ENCODE measurements at places on chromosomes 5 and 9.

DNA sequence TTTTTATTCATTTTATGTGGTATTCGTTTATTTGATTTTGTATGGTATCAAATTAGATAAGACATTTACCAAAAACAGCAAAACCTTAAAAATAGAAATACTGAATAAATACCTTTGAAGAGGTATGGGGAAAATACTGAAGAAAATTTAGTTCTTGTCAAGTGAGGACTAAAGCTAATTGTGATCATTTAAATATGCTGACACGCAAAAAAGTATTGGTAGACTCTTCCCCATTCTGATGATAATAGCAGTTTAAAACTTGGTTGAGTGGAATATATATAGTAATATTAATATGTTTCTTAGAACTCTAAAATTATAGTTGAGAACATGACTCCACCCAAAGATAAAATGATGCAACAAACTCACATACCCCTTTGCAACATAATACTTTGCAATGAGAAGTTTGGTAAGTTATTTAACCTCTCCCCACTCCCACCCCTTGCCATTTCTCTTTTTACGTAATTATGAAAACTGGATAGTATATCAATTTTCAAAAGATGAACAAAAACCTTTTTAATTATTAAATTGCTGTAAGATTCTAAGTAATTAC lies 30.1 kb upstream of the SNX24 start:
- no peak for DNase-seq

DNA sequence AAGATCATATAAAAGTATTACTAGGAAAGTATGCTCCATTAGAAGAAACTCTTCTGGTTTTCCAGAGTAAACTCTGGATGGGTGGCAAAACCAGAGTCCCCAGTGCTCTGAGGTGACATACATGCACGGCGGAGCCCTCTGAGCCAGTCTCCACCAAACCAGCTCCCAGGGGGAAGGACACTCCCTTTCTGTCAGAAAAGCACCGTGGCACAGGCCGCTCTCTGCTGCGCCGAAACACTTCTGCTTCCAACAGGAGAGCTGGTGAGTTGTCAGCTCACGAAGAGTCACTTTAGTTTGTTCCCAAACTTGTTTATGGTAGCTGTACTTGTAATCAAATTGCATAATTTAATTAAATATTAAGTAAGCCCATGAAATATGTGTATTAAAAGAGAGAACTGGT lies 184.6 kb downstream of the CDK5RAP2 start:
- no peak for DNase-seq

DNA sequence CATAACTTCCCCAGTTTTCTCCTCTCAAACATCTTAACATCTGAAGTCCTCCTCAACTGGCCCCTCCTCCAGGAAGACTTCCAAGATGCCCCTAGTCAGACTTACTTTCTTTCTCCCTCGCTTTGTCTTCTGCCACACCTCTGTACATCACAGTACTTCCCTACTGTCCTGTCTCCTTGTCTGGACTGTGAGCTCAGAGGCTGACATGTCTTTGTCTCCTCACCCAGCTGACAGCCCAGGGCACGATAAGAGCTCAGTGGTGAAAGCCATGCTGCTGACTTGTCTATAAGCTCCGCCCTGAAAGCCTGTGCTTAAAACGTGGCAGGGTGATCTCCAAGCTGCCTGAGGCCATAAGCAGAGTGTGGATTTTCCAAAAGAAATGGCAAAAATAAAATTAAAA lies 33.0 kb upstream of the SLC25A51 start:
- DNase-seq, result no peak

- DNase-seq, result no peak
These were observed 12.3 kb downstream of the F2RL1 start for GRCh38 chr5:76831110-76831452.

GRCh38 chr5:2851895-2852294 lies 100.4 kb upstream of the IRX2 start:
- no peak for DNase-seq

- DNase-seq, result no peak
These were observed 22.8 kb downstream of the ANGPTL2 start for GRCh38 chr9:127099664-127100063.

GRCh38 chr5:94082405-94082804 lies 341.0 kb upstream of the POU5F2 start:
- no peak for DNase-seq

GRCh38 chr9:75019654-75020053 lies 8.4 kb downstream of the CARNMT1 start:
- no peak for DNase-seq

GRCh38 chr5:16350816-16351215 lies 114.8 kb downstream of the ZNF622 start:
- no peak for DNase-seq

Data from stimulated activated CD4-positive, alpha-beta T cell treated with anti-CD3 and anti-CD28 coated beads, TNF-alpha, amount 100 ng/mL, for 1 hour (primary cell).